ENCODE measurements at places on chromosomes 1 and 21.

DNA sequence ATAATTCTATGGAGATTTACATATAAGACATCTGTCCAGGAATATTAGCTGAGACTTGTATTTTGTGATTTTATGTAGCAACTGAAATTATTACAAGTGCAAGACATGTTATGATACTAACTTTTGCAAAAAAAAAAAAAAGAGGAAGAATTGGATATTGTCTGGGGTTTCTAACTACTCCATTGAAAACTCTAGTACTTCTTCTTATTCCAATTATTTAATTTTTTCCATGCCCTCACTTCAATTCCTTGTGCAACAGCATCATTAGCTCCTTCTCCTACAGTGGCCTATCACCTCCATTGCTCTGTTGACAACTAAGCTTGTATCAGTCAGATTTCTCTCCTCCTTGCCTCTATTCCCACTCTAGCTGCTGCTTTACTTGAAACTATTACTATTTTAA, 126.6 kb downstream of the PTPRC start:
- DNase-seq = no peak

- DNase-seq = no peak
Observed at GRCh38 chr1:65250826-65251225, 58.5 kb upstream of the DNAJC6 start.

- no peak for DNase-seq
Observed at GRCh38 chr1:115283681-115284146, 54.3 kb downstream of the NGF start.

GRCh38 chr1:156712626-156713025, 7.2 kb upstream of the CRABP2 start:
- DNase-seq = no peak

DNA sequence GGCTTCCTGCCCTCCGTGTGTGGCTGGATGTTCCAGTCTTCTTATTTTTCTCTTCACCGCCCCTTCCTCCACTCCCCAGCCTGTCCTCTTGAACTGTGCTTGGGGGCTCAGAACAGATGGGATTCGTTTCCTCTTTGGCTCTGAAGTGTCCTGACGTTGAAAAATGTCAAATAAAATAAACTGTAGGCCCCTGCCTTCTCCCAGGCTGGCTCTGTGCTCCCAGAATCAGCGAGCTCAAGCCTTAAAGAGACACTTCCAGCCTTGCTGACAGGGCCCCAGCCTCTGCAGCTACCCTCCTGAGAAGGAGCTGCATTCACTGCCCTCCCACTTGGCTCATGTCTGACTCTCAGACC, 104.2 kb upstream of the IPO9 start:
- no peak for DNase-seq

DNA sequence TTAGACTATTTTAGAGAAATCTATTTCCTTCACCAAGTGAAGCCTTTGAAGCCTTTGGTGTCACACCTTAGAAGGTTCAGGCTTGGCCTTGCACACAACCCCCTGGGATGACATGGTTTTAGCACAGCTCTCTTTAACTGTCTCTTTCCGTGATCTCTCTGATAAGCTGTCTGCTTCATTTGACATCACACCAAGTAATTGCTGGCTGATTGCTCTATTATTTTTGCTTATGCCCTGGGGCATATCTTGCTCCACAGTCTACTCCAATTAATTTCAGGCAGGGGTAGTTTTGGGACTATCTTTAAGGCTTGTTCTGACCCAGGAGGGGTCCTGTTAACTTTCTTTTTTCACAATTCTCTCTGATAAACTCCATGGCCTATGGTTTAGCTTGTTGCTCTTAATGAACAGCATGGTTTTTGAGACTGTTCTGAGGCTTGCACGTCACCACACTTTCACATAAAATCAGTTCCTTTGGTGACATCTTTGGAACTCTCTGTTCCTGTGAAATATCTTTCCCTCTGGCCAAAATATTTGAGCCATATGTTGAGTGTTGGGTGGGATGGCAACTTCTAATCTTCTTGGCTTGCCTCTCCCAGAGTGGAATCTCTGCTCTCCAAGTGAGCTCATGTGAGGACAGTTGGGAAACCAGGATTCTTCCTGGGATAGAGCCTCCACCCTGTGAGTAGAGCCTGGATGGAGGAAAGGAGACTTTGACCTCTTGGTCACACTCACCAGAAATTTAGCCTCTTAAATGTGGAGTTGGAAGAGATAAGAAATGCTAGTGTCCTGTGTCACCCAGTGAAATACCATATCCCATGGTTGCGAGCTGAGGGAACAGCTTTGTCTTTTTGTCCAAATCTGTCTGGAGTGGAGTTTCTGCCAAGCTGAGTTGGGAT, 63.6 kb downstream of the MAP3K21 start:
- no peak for DNase-seq

DNA sequence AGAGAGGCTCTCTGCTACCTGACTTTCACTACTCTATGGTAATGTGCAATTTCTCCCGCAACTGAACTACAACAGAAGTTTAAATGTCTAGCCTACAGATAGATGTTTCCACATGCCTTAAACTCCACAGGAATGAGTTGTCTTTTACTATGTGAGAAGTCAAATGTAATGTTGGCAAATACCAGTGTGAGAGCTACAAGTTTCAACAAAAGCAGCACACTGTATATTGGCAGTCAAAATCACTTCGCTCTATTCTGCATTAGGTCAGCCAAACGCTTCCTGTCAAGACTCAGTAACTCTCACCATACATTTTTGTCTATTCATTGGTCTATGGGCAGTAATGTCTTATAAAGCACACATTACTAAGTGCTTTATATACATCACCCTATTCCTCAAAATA, 41.9 kb downstream of the LUZP1 start:
- DNase-seq = no peak

DNA sequence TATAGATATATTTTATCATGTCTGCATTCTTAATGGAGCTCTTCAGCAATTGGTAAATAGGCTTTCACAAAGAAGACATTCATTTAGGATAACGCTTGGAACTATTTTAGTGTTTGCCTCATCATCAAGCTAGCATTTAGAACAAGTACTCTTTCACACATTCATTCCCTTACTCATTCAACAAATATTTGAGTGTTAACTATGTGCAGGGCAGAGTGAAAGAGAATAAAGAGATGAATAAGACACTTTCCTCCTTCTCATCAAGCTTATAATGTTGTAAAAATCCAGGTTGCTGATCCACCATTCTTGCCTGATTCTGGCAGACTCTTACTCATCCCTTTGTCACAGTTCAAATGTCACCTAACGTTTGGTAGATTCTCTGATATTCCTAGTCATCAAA, 386.3 kb upstream of the BEND5 start:
- DNase-seq = no peak

- DNase-seq = no peak
Observed at GRCh38 chr1:33123266-33123665, 42.3 kb downstream of the AZIN2 start.

- no peak for DNase-seq
Observed at GRCh38 chr1:218711001-218711400, 365.9 kb downstream of the TGFB2 start.

DNA sequence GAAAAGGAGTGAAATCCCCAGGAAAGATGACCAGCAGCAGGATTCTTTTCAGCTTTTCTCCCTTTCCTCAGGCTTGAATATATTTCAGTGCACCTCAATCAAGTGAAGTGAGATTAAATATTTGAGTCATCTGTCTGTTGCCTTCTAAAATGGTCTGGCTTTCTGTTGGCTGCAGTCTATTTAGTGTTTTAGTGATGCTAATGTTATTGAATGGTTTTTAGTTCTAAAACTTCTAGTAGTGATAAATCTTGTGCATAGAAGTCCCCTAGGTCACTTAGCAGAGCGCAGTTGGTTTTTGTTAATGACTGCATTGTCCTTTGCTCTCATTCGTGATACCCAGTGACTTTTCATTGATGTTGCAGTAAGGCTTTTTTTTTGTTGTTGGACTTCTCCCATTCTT, 53.5 kb downstream of the ITSN1 start:
- DNase-seq = no peak

GRCh38 chr1:95562230-95562629, 328.2 kb downstream of the RWDD3 start:
- DNase-seq = no peak

DNA sequence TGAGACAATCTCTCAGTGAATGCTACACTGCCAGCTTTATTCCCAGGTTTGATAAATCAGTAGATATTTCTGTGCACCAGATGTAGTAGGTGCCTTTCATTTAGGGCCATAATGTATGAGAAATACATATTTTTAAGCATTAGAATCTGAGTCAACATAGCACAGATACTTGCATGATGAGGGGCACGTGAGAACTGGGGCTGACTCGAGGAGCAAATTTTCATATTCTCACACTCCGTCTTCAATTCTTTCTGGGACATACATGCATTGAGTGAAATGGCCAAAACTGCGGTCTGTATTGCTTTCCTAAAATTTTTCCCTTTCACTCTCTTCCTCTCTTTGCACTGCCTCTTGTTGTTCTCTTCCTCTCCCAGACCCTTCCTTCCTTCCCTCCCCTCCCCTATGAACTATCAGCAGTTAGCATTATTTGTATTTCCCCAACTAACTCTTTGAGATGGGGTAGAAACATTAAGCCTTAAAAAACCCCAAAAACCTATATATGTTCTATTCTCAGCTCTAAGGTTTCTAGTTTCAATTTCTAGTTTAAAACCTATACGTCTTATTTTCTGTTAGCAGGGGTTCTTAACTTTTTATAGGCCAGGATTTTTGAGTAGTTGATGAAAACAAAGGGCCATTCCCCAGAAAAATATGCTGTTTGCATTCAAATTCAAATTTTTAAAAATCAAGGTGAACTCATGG, 289.1 kb downstream of the PTBP2 start:
- DNase-seq = no peak

- DNase-seq = no peak
Observed at GRCh38 chr21:44765231-44766013, 36.2 kb downstream of the UBE2G2 start.

DNA sequence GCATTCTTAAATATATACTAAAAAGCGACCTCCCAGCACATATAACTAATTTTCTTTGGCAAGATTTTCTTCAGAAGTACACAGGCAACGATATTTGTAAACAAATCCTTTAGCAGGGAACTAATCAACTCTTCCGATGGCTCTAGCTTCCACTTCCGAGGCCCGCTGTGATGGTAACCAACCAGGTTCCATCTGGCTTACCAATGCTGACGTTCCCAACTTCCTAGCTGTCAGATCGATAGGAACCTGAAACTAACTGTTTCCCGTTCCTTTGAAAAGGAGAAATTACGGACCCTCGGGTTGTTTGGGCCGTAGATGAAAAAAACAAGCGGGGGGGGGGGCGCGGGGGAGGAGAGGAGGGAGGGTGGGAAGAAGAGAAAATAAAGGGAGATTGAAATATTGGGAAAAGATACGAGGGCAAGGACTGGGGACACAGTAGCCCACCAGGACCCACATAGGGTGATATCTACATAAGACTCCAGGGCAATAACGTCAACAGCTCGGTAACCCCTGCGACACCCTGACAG, 513 bp downstream of the GTF2B start:
- peak; percentile 14 for DNase-seq
